ENCODE measurements at places on chromosomes 5 and 9. TPM values are rescaled to one million over a fixed set of nuclear protein-coding genes. Genes with fewer than 3 reads are reported as not detected.

DNA sequence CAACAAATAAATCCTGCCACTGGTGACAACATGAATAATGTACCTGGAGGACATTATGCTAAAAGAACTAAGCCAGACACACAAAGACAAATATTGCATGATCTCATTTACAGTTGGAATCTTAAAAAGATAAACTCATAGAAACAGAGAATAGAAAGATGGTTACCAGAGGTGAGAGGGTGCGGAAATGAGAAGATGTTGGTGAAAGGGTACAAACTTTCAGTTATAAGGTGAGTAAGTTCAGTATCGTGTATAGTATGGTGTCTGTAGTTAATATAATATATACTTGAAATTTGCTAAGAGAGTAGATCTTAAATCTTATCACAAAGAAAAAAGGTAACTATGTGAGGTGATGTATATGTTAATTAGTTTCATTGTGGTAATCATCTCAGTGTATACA is 63.3 kb downstream of the PRRC1 start:
- DNase-seq, result no peak

GRCh38 chr5:91311168-91311696 is 71.9 kb downstream of the ARRDC3 start:
- DNase-seq, result peak; percentile 8

DNA sequence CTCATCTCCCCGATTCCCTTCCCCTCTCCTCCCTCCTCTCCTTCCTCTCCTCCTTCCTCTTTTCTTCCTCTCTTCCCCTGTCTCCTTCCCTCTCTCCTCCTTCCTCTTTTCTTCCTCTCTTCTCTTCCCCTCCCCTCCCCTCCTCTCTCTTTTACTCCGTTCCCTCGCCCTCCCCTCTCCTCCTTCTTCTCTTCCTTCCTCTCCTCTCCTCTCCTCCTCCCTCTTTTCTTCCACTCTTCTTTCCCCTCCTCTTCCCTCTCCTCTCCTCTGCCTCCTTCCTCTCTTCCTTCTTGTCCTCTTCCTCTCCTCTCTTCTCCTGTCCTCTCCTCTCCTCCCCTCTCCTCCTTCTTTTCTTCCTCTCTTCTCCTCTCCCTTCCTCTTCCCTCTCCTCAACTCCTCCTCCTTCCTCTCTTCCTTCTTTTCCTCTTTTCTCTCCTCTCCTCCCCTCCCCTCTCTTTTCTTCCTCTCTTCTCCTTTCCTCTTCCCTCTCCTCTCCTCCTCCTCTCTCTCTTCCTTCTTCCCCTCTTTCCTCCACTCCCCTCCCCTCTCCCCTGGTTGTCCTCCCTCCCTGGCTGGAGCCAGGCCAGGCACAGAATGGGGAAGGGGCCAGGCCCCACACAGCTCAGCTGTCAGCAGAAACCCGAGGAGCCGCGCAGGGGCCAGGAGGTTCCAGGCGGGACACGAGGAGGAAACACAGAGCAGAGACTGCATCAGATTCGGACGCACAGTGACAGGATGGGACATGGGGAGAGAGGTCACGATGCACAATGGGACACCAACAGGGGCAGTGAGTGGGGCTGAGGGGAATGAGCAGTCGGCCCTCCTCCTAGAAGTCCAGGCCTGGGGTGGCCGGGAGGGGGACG is 48.0 kb downstream of the CAMK2A start:
- DNase-seq, result peak; percentile 59

GRCh38 chr5:76691467-76692273 is 24.3 kb upstream of the F2R start:
- peak; percentile 60 for DNase-seq

The PCSK1 gene
- total RNA-seq, result not detected

The C1QTNF2 gene
- 26.8 TPM for total RNA-seq

DNA sequence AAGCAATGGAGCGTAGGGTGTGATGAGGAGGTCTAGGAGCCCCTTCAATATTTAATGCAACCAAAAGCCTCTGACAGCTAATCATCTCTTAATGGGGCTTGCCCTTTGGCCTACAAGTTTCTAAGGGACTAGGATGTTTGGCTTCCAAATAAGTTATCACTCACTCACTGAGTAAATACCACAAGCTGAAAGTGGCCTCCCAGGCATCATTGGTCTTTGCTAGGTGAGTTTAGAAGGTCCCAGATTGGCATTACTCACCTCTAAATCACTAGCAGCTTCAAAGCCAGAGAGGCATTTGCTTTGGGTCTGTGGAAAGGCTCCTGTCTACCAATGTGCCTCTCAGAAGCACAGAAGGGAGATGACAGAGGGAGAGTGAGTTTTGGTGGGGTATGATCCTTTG is 344.2 kb downstream of the NTRK2 start:
- DNase-seq, result no peak

DNA sequence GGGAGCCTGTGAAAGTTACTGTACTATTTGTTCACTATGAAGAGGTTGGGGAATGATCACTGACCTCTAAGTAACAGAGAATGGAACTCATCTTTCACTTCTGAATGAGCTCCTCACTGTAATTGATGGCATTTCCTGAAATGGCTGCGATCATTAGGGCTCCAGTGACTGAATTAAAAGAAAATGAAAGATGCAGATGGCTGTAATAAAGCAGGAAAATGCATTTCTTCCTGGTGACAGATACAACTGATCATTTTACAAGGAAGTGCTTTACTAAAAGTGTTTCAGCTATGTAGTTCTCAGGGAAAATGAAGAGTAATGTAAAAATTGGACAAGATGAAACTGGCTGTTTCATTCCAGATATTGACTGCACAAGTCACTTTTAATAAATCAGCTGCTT is 1200.6 kb upstream of the NUDT12 start:
- DNase-seq, result peak; percentile 1

The C8G gene
- 0.58 TPM for total RNA-seq

GRCh38 chr9:38018958-38019602 is 49.9 kb downstream of the SHB start:
- DNase-seq, result peak; percentile 72

- no peak for DNase-seq
These were observed 50.7 kb downstream of the P4HA2 start for GRCh38 chr5:132176987-132177386.

The TMEM232 gene
- 2.7 TPM for total RNA-seq

GRCh38 chr9:22813529-22813928 is 366.9 kb downstream of the DMRTA1 start:
- DNase-seq, result peak; percentile 51

- no peak for DNase-seq
These were observed 45.8 kb downstream of the SECISBP2 start for GRCh38 chr9:89363921-89364665.

DNA sequence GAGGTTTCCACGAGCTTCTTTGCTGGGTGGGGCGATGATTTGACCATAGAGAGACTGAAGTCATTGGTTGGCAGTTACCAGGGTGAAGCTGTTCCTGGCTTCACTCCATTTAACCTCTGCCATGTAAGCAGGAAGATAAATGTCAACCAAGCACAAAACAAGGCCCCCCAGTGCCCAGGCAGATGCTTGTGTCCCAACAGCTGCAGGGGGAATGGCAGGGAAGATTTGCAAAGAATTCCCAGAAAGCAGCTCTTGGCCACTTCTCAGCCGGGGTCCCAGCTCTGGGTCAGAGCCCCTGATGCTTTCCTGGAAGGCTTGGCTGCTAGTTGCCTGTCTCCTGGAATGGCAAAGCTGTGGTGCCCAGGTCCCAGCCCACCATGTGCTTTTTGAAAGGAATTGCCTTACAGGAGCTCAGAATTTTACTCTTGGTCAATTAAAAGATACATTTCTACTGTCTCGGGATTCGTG is 383.4 kb downstream of the ENC1 start:
- DNase-seq, result peak; percentile 72

GRCh38 chr9:26415528-26415927 is 477.1 kb downstream of the CAAP1 start:
- no peak for DNase-seq

The ST8SIA4 gene
- 9.3 TPM for total RNA-seq

GRCh38 chr9:69715825-69716224 is 43.7 kb upstream of the APBA1 start:
- DNase-seq, result no peak

DNA sequence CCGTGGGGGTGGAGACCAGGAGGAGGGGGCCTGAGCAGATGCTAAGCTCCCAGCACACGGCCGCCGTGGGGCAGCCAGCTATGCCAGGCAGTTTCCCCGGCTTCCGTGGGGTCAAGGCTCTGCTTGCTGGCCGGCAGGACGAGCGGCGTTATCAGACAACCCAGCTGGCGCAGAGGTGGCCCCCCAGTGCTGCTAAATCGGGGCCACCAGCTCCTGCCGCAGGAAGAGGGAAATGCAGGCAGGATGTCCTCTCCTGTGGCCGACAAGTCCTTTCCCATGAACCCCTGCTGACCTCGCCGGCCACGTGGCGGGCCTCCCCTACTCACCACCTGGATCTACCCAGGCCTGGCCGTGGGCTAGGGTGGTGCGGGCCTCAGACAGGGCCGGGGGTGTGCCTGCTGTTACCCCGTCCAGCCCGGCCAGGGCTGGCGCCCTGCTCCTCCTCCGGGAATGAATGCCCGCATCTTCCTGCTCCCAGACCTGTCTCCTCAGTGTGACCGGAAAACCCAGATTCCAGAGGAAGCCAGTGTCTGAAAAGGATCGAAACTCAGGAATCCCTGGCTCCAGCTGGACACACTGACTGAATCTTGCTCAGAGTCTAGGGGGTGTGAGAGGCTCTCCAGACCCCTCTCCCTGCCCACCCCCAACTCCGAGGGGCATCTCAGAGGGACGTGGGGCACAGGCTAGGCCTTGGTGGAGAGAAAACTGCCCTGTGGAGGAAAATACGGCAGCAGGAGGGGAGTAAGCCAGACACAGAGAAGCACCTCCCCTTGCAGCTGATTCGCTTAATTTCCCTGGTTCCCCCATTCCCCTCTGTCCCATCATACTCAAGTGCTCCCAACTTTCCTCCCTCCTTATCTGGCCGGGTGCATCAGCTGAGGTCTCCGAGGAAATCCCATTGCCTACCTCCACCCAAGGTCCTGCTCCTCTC is 3.9 kb downstream of the FLT4 start:
- no peak for DNase-seq

GRCh38 chr5:44536650-44537260 is 147.5 kb upstream of the FGF10 start:
- DNase-seq, result no peak

GRCh38 chr5:111122398-111122797 is 30.2 kb downstream of the WDR36 start:
- no peak for DNase-seq

DNA sequence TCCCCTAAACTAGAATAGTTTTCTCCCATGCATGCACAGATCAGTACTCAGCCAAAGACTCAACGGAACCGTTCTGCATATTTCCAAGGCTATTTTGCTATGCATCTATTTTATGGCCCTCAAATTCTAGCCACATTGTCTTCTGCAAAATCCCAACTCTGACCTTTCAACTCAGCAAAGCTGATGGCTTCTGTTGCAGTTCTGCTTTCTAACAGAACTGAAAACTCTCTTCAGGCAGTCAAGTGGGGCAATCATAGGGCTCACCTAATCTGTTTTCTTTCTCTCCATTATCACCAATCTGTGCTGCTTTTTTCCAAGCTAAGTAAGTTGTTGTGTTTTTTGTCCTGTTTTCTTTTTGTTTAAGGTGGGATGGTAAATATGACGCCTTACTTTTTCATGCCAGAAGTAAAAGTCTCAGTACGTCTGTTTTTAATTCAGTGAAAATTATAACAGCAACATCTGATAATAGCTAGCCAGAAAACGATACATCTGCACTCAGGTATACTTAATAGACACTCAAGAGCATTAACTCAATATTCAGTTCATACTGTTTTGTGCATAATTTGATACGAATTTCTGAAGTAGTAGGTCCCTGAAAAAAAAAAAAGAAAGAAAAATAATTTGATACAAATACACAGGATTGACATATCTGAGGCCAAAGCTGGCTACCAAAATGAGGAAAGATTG is 454.3 kb downstream of the TLE1 start:
- DNase-seq, result no peak

GRCh38 chr5:38500573-38501260 is 55.7 kb downstream of the LIFR start:
- no peak for DNase-seq

The DAB2IP gene
- total RNA-seq, result 26.3 TPM

The PCDHGA2 gene
- total RNA-seq, result 1.6 TPM

DNA sequence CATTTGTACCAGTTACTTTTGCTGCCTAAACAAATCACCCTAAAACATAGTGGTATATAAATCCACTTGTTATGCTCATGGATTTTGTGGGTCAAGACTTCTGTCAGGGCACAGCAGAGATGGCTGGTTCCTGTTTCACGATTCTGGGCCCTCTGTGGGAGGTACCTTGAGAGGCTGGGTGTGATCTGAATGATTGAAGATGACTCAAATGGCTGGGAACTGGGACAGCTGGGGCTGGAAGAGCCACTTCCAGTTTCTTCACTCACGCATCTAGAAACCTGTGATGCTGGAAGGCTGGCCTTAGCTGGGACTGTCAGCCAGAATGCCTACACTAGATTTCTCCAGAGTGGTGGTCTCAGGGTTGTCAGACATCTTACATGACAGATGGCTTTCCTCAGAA is 88.1 kb downstream of the KIF4B start:
- DNase-seq, result no peak

The IFNA13 gene
- 0.04 TPM for total RNA-seq

GRCh38 chr9:89383030-89383720 is 64.9 kb downstream of the SECISBP2 start:
- DNase-seq, result no peak

The BRINP1 gene
- 0.18 TPM for total RNA-seq

GRCh38 chr5:163094492-163095180 is 342.8 kb upstream of the CCNG1 start:
- no peak for DNase-seq

The PMPCA gene
- total RNA-seq, result 24.6 TPM

DNA sequence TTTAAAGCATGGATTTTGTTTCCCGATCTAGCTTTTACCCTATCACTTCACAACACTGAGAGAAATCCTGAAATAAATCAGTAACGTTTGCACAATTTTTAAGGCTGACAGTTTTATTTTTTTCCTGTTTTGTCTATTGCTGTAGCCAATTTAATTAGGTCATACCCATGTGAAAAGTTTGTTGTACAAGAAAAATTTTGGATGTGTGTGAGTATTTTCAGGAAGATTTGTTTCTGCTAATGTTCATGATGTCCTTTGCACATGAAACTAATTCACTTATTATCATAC is 237.8 kb downstream of the ARRDC3 start:
- DNase-seq, result peak; percentile 91

DNA sequence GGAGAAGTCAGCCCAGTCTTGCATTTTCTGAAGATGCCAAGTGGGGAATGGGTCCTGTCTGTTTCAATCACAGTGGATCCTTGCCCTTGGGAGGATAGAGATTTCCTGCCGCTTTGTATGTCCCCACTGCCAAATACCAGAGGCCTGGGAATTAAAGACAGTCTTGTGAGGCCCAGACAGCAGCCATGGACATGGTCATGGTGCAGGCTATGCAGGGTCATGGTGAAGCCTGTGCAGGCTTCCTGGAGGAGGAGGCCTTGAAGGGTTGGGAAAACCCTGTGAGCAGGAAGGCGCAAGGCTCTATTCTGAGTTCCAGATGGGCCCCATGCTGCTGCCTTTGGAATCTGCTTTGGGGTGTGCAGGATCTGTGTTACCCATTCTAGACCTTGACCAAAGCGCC is 57.3 kb upstream of the PITX1 start:
- no peak for DNase-seq

GRCh38 chr9:98410185-98410697 is 154.8 kb upstream of the TBC1D2 start:
- DNase-seq, result peak; percentile 91
